ENCODE measurements at places on chromosomes 6 and 20. TPM values are rescaled to one million over a fixed set of nuclear protein-coding genes. Genes with fewer than 3 reads are reported as not detected.
A peak's percentile ranks its signal among the peaks of the same experiment; 100 is the strongest.

ADRM1 gene
- 272 TPM for total RNA-seq

LBP gene
- 0.22 TPM for total RNA-seq

F13A1 gene
- not detected for total RNA-seq

FOXC1 gene
- 8.3 TPM for total RNA-seq

MRAP2 gene
- total RNA-seq, result 0.12 TPM

ENPP4 gene
- 3.1 TPM for total RNA-seq

TOX2 gene
- 6.1 TPM for total RNA-seq

BPI gene
- 0.91 TPM for total RNA-seq

PRSS35 gene
- 0.49 TPM for total RNA-seq

RAB44 gene
- total RNA-seq, result not detected

- DNase-seq, result no peak
Measured at GRCh38 chr6:96786336-96786735, 50.9 kb downstream of the GPR63 start.

- DNase-seq, result peak; percentile 47
Measured at GRCh38 chr6:90197854-90198496, 98.7 kb downstream of the BACH2 start.

DNA sequence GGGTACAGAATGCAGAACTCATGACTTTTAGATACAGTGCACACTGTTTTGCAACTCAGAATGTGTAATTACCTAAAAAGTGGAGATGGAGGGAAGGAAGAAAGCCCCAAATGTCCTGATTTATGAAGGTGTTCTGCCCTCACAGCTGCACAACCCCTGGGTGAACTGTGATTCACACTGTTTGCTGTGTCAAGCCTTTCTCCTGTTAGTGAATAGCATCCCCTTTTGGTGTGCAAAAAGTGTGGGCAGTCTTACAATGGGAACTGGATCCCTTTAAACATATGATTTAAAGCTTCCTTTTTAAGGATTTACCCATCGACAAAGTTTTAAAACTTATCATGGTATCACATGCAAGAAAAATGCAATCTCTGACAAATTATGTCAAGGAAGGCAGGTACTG is 633.4 kb upstream of the EPHA7 start:
- no peak for DNase-seq

DNA sequence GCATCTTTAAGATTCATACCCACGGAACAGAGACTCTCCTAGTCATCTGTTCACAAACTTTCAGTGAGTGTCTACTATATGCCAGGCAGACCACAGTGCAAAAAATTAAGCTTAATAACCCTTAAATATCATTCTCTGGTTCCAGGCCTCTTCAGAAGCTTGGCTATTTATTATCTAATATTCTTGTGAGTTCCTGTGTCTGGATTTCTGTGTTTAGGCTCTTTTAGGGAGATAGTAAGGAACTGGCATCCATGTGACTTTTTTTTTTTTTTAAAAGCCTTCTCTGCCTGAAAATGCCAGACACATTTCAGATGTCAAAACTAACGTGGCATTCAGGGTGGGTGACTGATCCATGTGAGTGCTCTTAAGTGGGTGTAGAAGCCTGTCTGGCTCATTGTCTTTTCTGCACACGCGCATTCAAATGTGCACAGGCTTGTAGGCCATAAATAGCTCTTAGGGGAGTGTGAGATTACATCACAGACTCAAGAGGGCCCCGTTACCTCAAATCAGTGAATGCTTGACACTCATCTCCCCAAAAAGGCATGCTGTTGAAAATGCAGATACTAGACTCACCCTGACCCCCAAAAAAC is 141.9 kb downstream of the GMPR start:
- DNase-seq, result no peak

DNA sequence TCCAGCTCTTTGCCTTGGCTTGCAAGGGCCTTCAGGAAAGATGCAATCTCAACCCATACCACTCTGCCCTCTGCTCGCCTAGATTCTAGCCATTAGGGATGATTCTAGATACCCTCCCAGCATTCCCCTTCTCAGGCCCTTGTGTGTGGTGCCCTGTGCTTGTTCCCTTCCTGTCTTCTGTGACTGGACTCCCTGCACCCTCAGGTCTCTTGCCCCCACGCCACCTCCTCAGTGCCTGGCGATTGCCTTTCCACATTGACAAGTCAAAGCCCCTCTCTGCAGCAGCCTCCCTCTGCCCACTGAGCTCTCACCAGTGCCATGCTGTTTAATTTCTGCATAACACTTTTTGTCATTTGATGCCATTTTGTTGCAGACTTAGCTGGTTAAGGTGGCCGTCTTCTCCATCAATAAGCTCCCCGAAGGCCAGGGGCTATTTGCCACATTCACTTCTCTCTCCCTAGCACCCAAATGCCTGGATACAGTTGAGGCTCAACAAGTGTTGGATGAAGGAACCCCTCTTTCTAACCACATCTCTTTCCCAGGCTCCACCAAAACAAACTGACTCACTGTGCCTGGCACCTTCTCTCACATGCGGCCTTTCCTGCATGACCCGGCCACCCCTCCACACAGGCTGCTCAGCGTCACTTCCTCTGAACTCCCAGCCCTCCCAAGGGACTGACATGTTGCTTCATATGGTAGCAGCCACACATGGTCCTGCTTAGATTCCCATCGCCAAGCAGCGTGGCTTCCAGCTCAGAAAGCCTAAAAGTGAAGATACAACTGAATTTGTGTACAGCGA is 4.6 kb upstream of the TXNDC5 start:
- DNase-seq, result peak; percentile 63

GRCh38 chr20:63969838-63970713 is at the start of gene ZNF512B:
ZNF512B (minus strand) TSS chr20:63969930; CDS start chr20:63967950, 1,980 bp downstream.
- peak; percentile 65 for DNase-seq

DNA sequence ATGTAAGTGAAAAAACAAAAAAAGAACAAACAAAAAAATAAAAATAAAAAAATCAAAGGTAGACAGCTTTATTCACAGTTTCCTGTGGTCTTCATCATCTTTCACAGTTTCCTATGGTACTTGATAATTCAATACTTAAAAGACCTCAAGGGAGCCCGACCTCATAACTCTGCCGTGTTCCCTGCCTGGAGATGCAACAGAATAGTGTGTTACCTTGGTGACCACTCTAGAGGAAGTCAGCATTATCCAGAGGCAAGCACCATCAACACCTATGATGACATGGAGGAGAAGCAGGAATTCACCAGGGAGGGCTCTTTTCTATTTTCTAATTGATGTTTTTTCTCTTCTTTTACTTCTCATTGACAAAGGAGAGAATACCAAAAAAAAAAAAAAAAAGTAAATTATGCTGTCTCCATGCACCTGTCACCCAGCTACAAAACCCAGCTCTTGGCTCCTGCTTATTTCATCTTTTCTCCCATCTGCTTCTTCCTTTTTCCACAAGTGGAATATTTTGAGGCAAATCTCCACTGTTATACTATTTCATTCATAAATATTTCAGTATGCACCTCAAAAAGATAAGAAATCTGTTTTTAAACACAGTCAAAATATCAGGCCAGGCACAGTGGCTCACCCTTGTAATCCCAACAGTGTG is 95.8 kb upstream of the STXBP5 start:
- no peak for DNase-seq

DNA sequence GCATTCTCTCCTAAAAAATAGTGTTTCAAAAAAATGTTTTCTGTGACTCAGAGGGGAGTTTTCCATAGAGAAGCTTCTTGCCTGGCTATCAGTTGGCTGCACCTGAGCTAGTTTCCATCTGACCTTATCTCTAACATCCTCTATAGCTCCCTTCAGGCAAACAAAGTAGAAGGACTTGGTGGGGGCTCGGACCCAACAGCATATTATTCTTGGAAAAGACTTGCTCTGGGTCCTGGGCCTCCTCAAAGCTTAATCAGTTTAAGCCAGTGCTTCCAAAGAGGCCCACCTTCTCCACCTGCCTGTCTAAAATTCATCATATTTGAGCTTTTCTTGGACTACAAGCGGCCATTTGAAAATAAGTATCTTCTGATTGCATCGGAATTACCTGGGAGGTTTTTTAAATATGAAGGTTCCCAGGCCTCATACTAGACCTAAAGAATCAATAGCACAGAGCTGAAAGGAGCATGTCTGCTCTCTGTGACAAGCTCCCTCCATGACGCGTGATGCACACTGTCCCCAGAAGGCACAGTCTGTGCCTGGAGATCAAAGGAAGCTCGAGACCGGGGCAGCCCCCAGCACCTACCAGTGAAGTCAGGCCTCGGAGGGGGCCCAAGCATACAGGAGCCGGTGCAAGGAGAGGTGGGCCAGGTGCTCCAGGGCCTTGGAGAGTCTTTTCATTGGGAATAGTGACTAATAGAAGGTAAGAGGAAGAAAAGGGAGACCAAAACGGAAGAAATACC is 80.6 kb upstream of the HIVEP1 start:
- DNase-seq, result no peak

GRCh38 chr6:167806061-167806700 is 20.5 kb upstream of the AFDN start:
- DNase-seq, result no peak

DNA sequence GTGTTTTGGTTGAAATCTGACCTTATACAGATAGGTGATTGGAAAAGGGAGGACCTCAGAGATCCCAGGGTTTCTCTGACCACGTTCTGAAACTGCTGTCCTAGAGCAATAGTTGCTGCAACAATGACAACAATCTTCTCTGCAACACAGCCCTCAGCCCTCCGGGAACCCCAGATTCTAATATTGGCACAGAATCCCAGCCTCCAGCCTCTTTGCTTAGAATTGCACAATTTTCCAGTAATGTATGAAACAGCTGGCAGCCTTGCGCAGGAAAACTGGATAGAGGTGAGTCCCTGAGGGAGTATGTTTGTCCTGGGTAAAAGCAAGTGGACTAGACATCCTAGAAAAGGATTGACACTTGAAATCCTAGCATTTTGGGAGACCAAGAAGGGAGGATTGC is 30.4 kb upstream of the PNRC1 start:
- DNase-seq, result no peak

GRCh38 chr20:17281478-17281877 is 54.6 kb downstream of the PCSK2 start:
- DNase-seq, result peak; percentile 44

GRCh38 chr6:156449128-156449527 is 328.1 kb upstream of the ARID1B start:
- peak; percentile 18 for DNase-seq

DNA sequence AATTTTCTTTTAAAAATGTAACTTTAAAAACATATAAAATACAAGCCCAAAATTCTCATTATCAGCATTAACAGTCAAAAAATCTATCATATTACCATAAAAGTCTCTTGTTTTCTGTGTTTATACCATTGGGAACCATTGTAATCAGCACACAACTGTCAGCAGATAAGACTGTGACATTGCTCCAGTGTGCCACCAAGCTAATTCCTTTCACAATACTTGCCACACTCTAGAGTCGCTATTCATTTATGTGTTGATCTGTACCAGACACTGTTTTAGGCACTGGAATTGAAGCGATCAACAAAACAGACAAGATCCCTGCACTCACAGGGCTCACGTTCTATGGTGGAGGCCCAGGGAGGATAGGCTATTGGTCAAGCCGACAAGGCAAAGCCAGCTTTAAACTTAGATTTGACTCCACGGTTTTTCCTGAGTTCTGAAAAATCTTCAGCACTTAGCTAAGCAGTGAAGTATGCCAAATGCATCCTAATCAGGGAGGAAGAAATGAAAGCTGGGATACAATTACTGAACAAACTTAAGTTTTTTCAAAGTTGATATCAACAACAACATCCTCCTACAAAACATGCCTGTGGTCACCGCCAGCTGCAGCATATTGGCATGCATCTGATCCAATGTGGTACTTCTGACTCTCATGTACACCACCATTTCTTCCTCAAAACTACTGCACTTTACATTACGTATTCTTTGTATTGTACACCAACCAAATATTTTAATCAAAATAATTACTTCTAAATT is 60.5 kb downstream of the GMDS start:
- DNase-seq, result no peak

- DNase-seq, result no peak
Measured at GRCh38 chr6:139165324-139165723, 30.4 kb downstream of the HECA start.

DNA sequence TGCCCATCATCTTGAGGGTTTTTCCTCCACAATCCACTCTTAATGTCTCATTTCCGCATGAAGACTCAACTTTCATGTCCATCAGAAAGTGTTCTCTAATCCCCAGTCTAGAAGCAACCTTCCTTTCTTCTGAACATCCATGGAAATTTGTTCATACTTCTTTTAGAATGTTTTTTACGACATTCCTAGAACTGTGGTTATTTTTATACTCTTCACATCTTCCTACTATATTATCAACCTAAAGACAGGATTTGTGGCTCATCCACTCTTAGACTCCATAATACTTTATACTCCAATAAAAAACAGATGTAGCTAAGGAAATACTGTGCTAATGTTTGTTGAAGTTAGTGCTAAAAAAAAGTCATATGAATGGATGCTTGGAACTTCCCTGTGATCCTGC is 1.4 kb upstream of the CAP2 start:
- no peak for DNase-seq

- no peak for DNase-seq
Measured at GRCh38 chr20:23459461-23460150, 6.9 kb upstream of the CST11 start.

DNA sequence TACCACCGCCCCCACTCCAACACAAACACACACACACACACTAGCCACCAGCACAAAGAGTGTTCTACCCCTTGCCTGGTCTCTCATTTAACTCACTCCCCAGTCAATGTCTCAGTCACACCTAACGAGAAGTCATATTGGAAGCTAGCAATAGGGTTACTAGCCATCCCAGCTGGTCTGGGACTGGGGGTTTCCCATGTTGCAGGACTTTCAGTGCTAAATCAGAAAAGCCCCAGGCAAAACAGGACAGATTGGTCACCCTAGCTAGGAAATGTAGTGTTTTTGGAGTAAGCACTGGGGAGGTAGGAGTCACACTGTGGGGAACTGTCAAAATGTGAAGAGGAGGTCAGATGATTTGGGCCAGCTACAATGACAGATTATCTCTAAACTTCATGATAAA is 158.1 kb downstream of the UNC5CL start:
- DNase-seq, result peak; percentile 6

DNA sequence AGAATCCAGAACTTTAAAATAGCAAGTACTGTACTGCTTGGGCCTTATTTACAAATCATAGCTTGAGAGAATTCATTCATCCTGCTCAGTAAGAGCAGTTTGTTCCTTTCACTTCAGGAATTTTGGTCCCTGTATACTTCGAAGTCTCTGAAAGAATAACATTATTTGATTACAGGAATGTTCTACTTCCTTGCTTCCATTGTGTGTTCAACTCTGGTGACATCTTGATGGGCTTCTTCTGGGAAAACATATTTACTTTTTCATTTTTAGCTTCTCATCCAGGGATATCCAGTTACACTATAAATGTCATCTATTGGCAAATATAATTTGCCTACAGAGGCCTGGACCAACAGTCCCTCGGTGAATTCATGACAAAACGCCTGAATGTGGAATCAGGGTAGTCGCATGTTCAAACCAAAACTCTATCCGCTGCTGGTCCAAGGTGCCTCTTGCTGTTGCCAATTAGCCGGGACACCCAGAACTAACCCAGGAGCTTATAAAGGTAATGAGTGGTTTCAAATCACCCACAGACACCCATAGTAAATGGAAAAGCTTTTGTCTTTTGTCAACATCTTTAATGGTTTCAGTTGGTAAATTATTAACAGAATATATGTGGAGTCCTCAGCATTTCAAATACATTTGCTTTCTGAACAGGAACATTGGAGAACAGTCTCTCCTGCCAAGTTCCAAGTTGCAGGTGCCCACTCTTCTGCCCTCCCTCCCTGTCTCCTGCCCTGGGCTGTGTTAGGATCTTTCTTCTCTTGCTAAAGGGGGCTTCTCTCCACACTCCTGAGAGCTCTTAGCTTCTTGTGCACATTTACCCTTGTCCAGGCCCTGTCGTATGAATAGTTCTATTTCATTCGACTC is 162.5 kb upstream of the CITED2 start:
- DNase-seq, result no peak

Measured in M059J (cell line).